OCI-M1 (cell line): ENCODE measurements at places on chromosomes 12 and 14.

DNA sequence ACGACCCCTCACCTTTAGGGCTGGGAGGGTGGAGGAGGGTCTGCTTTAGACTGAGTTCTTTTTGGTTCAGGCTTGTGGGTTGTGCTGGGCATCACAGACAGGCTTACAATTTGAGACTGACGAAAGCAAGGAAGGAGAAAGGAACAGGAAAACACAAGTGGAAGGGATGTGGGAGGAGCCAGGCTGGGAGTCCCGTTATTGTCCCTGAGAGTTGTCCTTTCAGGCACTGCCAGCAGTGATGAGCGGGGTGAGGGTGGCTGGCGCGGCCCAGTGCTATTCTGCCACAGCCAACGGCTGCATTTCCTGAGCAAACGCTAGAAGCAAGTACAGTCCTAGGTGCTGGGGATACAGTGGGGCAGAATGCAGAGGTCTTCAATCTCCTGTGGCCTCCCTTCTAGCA is 29.2 kb upstream of the TSPAN9 start:
- no peak for DNase-seq

DNA sequence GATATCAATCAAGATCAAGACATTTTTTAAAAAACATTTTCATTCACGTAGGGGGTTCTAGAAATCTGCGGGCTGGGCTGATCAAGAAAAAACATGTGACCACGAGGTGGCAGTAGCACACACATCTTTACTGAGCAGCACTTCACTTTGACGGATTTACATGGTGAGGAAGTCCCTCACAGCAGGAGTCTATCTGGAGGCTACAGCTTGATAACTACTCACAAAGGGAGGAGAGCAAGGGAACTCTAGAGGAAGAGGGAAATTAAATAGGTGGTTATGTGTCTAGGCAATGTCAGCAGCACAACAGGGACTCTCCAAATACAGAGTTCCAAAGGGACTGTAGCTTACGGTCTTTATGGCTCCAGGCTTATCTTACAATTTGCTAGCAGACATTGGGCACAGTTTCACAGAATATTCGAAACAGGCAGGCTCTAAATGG is 248.1 kb downstream of the DPY19L2 start:
- DNase-seq: peak; percentile 90

DNA sequence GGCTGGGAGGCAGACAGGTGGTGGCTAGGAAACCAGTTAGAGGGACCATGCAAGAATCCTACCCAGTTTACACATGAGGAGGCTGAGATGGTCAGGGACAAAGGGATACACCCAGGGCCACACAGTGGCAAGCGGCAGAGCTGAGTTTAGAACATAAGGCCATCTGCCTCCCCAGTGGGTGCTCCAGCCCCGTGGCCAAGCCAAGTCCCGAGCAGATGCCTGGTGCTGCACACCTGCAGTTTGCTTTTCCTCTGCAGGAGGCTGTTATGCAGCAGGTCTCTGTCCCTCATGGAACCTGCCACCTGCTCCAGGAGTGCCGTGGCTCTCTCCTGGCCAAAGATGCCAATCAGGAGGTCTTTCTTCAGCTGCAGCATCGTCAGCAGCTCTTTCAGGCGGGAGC is 70.8 kb downstream of the SYNE3 start:
- no peak for DNase-seq

DNA sequence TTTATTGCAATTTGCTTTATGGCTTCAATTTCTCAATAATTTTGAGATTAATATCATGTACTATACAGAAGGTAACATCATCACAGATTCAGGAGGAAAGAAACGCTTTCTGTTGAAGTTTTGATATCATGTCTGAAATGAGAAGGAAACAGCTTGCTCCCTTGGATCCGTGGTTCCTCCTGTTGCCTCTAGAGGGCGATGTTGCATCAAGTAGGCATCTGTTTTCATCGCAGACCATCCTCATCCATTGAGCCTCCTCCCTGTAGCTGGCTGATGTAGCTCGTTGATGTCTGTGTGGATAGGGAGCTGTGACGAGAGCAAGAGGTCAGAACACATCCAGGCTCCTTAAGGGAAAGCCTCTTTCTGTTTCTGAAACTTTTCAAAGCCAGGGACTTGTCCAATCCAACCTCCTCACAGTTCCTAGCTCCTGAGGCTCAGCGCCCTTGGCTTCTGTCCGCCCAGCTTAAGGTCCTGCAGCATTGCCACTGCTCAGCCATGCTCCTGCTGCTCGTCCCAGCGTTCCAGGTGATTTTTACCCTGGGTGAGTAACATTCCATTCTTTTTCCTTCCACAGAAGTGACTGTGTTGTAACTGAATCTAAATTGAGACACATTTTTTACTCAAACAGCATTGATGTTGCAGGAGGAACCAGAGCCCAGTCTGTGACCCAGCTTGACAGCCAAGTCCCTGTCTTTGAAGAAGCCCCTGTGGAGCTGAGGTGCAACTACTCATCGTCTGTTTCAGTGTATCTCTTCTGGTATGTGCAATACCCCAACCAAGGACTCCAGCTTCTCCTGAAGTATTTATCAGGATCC is 304.8 kb upstream of the OR4E1 start:
- peak; percentile 57 for DNase-seq

- DNase-seq: no peak
Measured at GRCh38 chr14:40629144-40629543, 977.5 kb upstream of the LRFN5 start.

GRCh38 chr12:6367065-6367968 is 8.0 kb downstream of the SCNN1A start:
- DNase-seq: peak; percentile 92

- DNase-seq: peak; percentile 14
Measured at GRCh38 chr12:66964629-66965028, 285.8 kb upstream of the GRIP1 start.
